ENCODE measurements at places on chromosomes 12 and 14.

DNA sequence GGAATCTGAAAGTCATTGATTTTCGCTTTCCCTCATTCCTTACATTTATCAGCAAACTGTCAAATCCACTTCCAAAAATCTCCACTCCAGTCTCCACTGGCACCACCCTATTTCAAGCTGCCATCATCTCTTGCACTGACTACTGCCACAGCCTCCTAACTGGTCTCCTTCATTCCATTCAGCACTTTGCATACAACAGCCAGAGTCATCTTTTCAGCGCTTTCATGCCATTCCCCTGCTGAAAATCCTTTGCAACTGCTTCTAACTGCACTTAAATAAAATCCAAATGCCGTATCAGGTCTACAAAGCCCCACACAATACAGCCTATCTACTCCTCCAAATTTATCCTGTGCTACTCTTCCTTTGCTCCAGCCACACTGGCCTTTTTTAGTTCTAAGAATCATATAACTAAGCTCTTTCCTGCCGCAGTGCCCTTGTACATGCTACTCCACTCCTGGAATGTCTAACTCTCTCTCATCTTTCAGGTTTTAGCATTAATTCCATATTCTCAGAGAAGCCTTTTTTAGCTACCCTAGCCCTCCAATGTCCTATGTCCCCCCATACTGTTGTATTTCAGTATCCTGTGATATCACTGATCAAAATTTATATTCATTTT lies 21.6 kb downstream of the FERMT2 start:
- no peak for DNase-seq

DNA sequence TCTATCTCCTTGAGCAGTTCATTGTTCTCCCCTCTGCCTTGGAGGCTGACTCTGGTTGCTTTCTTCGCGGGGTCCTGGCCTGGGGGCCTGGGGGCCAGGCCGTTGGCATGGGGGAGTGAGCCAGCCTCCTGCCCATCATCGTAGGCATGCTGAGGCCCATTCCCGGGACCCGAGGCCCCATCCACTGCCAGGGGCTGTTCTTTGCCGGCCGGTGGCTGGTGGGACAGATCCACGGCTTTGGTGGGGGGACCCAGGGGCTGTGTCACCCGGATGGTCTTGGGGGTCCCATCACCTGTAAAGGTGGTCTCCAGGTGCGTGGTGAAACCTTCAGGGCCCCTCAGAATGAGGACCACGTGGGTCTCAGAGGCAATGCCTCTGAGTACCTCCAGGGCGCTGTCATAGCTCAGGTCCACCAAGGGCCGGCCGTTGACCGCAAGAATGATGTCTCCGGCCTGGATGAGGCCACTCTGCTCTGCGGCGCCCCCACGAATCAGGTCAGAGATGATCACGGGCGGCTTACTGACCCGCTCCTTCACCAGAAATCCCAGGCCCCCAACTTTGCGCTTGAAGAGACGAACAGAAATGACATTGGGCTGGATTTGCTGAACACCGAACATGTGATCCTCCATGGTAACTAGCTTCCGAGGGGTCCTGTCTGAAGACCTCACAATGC lies 30.8 kb downstream of the NOS1 start:
- DNase-seq: no peak

GRCh38 chr12:88388566-88389540 lies 191.4 kb downstream of the KITLG start:
- no peak for DNase-seq

GRCh38 chr12:42277396-42278127 lies 39.5 kb upstream of the YAF2 start:
- DNase-seq: no peak

GRCh38 chr12:103455020-103455763 lies 40.6 kb downstream of the C12orf42 start:
- no peak for DNase-seq

- no peak for DNase-seq
Measured at GRCh38 chr12:91561958-91562325, 379.3 kb upstream of the DCN start.

Data from stimulated activated CD4-positive, alpha-beta T cell treated with anti-CD3 and anti-CD28 coated beads, Interleukin-12 subunit alpha, Interleukin-12 subunit beta, amount 100 ng/mL, for 48 hours (primary cell).